ENCODE measurements at places on chromosomes 4 and X. TPM values are rescaled to one million over a fixed set of nuclear protein-coding genes. Genes with fewer than 3 reads are reported as not detected.

PRSS48 gene
- not detected for total RNA-seq

OGT gene
- total RNA-seq = 143 TPM

DNA sequence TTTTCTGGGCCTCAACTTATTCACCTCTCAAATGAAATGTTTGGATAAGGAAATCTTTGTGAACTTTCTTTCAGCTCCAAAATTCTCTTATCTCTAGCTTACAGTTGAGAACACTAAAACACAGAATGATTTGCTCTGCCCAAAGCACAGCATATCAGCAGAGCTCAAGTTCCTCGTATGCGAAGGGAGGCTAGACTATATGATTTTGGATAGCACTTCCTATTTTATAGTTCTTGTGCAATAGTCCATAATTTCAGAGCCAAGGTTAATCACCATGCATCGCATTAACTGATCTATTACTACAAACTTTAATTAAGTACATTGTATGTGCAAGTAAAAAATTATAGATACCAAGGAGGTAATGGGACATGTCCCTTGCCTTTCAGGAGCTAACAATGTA is 27.0 kb upstream of the KLHL13 start:
- DNase-seq = no peak

SPANXN1 gene
- total RNA-seq = not detected

GRCh38 chr4:74013264-74013663 is 14.8 kb upstream of the CXCL5 start:
- DNase-seq = no peak

GRCh38 chrX:75986976-75987375 is 185.9 kb upstream of the PBDC1 start:
- no peak for DNase-seq

C4orf50 gene
- not detected for total RNA-seq

BEX2 gene
- 35.7 TPM for total RNA-seq

SMIM10 gene
- total RNA-seq = not detected

DNA sequence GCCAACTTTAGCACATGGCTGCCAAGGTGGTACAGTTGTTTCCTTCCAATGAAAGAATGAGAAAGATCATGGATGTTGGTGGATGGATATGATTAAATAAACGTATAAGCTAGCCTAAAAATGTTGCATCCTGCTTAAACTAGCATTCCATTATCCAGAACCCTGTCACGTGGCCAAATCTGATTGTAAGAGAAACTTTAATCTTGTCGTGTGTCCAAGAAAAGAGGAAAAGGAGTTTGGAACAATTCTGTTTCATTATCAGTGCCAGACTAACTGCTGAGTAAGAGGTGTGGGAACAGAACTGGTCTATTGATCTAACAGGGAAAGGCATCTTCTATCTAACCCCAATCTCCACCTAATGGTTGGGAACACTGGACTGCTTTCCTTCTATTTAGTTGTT is 325.2 kb upstream of the BMP3 start:
- DNase-seq = no peak

- DNase-seq = no peak
Observed at GRCh38 chrX:15843960-15844359, 10.7 kb downstream of the AP1S2 start.

GRCh38 chr4:138097912-138098600 is 144.1 kb downstream of the SLC7A11 start:
- DNase-seq = no peak

- DNase-seq = no peak
Observed at GRCh38 chrX:72052415-72053090, 79.2 kb downstream of the RTL5 start.

DNA sequence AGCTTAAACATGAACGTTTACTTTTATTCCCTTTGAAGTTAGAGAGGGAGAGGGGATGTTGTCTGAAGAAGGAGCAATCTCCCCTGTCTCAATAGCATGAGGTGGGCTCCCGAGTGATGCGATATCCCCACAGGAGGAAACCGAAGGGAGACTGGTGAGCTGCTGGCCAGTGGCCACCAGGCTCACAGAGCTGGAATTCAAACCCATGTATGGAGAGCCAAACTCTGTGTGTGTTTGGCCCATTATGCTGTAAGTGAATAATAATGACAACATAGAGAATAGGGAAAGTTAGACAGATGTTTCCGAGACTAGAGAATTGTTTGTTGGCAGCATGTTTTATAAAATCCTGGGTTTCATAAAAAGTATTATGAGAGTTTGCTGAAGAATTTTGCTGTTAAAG is 66.1 kb upstream of the CLNK start:
- no peak for DNase-seq

- DNase-seq = peak; percentile 50
Observed at GRCh38 chr4:143025081-143025704, 159.5 kb upstream of the USP38 start.

NOA1 gene
- 38.4 TPM for total RNA-seq

PAQR3 gene
- 32.3 TPM for total RNA-seq

CXCL9 gene
- not detected for total RNA-seq

KCND1 gene
- total RNA-seq = 5.5 TPM

UGT2B7 gene
- not detected for total RNA-seq

- no peak for DNase-seq
Observed at GRCh38 chrX:2442694-2443093, 58.1 kb downstream of the DHRSX start.

DNA sequence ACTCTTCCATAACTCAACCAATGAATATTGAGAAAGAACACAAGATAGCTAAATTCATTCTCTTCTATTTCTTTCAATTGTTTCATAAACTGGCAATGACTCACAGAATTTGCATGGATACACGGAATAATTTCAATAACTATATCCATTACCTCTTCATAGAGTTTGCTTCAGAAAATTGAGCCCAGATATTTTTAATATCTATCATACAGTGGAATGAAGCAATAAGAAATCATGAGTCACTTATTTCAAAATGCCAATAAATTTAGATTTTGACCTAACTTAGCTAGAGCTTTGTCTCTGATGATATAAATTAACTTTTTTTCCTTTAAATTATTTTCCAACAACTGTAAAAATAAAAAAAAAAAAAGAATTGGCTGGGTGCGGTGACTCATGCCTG is 22.2 kb upstream of the MANBA start:
- no peak for DNase-seq

RIPPLY1 gene
- 0.27 TPM for total RNA-seq

GRCh38 chr4:158374318-158374717 is 147.4 kb upstream of the RXFP1 start:
- no peak for DNase-seq

POLN gene
- 3.1 TPM for total RNA-seq

MXRA5 gene
- 0.02 TPM for total RNA-seq

GPRIN3 gene
- total RNA-seq = 0.39 TPM

- DNase-seq = no peak
Observed at GRCh38 chr4:71944956-71945355, 86.8 kb upstream of the NPFFR2 start.

GRCh38 chrX:12615061-12615460 is 176.2 kb upstream of the PRPS2 start:
- no peak for DNase-seq

DNA sequence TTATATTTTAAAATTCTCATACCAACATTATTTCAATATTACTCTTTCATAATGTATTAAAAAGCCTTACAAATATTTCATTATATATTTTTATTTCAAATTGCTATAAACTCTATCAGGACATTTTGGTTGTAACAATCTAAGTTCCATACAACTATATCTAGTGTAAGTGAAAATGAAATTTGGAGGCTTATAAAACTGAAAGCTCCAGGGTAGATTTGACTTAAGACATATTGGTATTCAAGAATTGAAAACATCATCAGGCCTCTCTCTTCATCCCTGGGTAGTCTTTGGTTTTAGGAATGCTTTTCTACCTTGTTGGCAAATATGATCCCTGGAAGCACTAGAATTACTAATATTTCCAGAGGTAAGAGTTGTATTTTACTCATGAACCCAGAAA is 342.6 kb downstream of the DTHD1 start:
- no peak for DNase-seq

DNA sequence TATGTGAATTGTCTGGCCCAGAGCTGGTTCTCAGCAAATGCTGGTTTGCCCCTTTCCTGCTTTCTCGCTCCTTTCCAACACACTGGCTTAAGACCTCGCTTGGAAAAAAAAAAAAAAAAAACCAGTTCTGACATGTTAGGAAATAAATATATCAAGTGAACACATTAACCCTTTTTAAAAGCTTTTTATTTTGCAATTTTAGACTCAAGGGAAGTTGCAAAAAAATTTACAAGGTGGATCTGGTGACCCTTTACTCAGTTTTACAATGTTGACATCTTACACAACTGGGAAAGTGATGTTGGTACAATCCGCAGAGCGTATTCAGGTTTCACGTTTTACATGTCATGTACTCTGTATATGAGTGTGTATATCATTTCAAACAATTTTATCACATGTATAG is 100.1 kb downstream of the RTL5 start:
- DNase-seq = no peak

ZCCHC13 gene
- total RNA-seq = not detected

CLDN34 gene
- not detected for total RNA-seq

- DNase-seq = no peak
Observed at GRCh38 chr4:168150420-168151050, 58.2 kb downstream of the ANXA10 start.

DNA sequence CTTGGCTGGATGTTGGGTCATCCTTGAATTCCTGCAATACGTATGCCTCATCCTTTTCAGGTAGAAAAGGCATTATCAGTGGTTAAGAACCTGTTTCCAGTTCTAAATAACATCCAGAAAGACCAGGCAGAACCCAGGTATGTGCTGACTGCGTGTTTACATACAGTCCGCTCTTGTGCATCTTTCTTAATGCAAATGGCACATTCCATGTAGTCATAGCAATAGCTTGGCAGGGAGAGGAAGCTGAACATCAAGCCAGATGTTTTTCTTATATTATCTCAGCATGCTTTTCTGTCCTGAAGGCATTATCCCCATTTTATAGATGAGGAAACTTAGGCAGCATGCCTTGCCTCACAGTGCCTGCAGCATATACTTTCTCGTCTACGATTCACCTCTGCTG is 2.1 kb downstream of the DCLK2 start:
- DNase-seq = no peak

DNA sequence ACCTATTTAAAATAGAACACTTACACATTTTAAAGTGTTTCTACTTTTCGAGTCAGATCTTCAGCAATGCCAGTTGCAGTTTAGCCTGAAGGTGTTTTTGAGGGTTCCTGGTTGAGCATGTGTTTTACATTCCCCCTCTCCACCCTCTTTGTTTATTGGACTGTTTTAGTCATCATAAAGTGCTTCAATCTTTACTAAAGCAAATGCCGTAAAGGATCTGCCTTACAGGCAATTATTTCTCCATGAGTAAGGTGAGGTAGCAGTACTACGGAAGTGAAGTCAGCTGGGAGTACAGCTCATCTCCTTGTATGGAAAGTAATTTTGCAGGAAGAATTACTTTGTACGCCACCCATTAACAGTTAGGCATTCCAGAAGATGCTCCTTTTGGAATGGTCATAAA is 36.9 kb downstream of the PDLIM5 start:
- no peak for DNase-seq

- no peak for DNase-seq
Observed at GRCh38 chr4:80465736-80466135, 130.2 kb downstream of the CFAP299 start.

CT47B1 gene
- total RNA-seq = not detected

LRIT3 gene
- total RNA-seq = 0.47 TPM

DNA sequence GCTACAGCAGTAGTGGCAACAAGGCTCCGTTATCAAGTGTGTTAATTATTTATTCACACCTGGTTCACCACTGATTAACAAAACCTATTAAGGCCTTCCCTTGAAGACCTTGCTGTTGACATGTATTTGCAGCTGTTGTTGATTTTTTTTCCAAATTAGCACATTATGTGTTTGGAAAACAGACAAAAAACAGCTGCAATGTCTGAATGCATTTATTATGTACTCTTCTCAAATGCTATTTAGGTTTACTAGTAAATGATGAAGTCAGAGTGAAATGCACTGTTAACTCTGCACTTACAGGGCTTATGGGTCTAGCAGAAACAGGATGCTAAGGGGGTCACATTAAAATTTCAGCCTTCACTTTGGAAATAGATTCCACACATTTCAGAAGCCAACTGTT is 99.5 kb upstream of the PCDH7 start:
- DNase-seq = no peak

GRCh38 chr4:153652051-153652784 is 31.9 kb upstream of the TLR2 start:
- DNase-seq = no peak

GRCh38 chrX:1481636-1482529 is 29.2 kb upstream of the ASMTL start:
- DNase-seq = peak; percentile 73

DNA sequence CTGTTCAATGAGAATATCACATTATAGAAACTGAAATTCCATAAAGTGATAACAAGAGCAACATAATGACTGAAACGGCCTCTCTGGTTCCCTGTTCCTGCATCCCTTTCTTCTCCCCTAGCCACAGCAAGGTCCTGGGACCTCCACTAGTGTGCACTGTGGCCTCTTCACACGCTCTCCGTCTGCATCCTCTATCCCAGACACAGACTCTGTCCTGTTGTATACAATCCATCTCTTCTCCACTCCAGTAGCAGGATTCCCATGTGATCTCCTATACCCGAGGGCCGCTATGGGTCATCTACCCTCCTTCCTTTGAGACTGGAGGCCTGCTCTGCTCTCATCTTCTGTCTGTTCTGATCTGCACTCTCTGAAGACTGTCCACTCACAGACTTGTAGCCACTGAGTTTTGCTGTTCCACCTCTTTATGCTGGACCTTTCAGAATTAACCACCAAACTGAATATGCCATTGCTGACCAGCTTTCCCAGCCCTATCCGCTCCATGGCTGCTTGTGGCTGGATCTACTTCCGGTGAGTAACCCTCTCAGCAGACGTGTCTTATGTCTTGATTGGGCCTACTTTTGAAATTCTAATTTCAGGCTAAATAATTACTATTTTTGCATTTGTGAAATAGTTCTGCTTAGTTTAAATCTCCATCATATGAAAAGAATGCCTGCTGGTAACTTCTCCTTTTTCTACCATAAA is 105.1 kb upstream of the NAP1L5 start:
- no peak for DNase-seq

- no peak for DNase-seq
Observed at GRCh38 chr4:8274765-8275547, 5.4 kb downstream of the HTRA3 start.

GRCh38 chrX:71666240-71667223 is 814 bp upstream of the LOC101059915 start:
- DNase-seq = no peak

DNA sequence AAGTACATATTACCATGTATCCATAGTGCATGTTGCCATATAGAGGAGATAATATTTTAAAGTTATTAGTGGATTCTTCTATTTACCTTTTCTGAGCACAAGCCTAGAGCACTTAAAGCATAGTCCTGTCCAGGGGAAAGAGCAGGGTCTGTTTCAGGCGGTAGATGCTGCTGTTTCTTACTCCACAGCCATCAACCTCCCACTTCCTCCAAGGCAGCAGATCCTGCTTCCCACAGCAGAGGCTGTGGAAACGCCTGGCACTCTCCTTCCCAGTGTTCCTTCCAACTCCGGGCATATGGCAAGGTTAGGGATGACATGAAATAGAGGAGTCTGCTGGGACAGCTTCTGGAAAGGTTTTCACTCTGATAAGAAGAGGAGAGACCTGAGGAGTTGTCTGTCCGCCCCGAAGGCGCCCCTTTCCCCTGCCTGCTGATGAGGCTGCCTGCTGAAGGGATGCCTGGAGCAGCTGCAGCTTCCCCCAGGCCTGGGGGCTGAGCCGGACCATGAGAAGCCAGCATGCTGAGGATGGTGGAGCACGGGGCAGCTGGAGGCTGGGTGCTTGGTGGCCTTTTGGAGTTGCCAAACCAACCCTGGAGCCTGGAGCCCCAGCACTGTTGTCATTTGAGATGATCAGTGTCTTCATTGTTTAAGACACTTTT is 43.9 kb upstream of the SLC25A4 start:
- DNase-seq = no peak

All from HCT116 (cell line).